ENCODE measurements at places on chromosomes 6 and 20.

DNA sequence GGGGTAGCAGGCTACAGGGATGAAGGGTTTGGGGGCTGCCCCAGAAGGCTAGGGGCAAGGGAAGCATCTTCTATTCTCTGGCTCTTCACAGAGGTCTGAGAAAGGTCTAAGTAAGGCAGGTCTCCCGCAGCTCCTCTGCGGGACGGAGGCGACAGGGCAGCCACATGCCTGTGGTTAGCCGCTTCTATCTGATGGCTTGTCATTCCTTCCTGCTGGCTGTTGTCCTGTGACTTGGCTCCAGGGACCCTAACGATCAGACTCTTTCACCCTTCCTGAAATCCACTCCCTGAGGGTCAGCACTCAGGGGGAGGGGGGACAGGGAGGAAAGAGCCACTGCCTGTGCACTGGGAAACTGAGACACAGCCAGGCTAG lies 673 bp downstream of the CST7 start:
- peak; percentile 15 for DNase-seq

DNA sequence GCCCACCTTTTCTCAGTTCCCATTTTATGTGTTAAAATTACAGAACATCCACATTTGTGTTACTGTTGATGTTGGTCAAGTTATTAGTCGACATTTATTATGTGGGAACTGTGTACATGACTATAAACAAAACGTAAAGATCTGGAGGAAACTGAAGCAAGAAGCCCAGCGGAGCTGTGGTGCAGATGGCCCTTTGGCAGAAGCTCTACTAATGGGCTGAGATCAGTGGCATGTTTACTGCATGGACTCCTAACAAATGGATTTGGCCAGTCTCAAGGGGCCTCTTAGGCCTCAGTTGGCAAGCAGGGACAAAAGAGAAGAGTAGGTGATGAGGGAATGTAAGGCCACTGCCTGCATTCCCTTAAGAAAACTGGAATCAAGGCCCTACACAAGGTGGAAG lies 282.1 kb upstream of the TCF21 start:
- no peak for DNase-seq

- no peak for DNase-seq
Observed at GRCh38 chr6:125752773-125753172, 3.3 kb downstream of the HEY2 start.

DNA sequence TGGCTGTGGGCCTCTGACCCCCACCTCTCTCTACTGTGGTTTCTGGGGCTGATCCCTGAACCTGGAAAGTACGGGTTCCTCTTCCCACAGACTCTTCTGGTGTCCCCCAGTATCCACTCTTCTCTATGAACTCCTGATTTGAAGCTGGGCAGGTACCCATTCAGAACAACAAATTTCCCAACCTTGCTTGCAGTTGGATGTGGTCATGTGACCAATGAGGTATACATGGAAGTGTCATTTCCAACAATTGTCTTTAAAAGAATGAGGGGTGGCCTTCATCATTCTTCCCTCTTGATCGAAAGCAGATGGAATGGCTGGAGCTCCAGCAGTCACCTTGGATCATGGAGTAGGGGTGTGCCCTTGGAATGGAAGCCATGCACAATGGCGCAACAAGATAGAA lies 128.0 kb upstream of the MLN start:
- DNase-seq = no peak

- no peak for DNase-seq
Observed at GRCh38 chr6:138434925-138435324, 30.9 kb downstream of the HEBP2 start.

DNA sequence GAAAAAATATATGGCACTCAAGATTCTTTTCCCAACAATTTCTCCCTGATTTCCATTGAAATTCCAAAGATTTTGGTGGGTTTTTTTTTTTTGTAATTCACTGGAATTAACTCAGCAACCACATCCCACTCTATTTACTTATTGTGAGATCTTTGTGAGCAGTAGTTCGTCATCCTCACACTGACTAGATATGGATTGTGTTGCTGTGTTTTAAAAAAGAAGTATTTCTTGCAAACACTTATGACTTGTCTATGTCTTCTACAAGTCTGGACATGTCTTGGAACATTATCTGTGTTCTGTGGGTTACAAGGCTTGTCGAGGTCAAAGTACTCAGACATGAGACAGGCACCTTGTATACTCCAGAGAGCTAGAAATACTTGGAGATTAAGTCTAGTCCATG lies 7.3 kb upstream of the TENT5A start:
- no peak for DNase-seq

- DNase-seq = no peak
Observed at GRCh38 chr6:149285626-149286025, 31.9 kb upstream of the TAB2 start.

GRCh38 chr6:5497896-5498578 lies 236.7 kb downstream of the FARS2 start:
- DNase-seq = no peak

DNA sequence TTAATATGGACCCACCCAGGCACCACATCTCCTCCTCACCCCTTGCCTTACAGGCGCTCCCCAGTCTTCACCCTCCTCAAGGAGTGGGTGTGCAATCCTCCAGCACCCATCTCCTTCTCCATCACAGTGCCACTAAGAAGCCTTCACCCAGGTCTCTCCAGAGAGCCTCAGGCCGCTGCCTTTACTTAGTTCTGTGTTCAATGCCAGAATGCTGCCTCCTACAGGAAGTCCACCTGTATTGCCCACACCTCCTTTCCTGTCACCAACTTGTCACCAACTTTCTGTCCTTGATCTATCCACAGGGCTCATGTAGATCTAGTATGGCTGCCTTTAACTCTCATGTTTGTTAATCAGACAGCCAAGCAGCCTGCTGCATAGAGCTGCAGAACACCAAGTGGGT lies 586 bp upstream of the LST1 start:
- DNase-seq = peak; percentile 49

DNA sequence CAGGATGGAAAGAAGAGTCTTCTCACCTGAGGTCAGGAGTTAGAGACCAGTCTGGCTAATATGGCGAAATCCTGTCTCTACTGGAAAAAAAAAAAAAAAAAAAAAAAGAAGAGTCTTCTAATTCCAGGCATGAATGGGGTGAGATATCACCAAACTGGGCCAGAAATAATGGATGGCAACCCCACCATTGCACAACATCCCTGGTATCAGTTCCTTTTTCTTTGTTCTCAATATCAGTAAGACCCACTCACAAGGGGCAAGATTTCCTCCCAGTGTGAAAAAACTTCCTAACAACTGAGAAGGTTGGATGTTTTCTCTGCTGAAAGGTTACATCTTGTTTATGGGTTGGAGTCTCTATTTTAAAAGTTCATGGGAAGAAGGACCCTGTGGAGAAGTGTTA lies 23.6 kb upstream of the NR2E1 start:
- no peak for DNase-seq

DNA sequence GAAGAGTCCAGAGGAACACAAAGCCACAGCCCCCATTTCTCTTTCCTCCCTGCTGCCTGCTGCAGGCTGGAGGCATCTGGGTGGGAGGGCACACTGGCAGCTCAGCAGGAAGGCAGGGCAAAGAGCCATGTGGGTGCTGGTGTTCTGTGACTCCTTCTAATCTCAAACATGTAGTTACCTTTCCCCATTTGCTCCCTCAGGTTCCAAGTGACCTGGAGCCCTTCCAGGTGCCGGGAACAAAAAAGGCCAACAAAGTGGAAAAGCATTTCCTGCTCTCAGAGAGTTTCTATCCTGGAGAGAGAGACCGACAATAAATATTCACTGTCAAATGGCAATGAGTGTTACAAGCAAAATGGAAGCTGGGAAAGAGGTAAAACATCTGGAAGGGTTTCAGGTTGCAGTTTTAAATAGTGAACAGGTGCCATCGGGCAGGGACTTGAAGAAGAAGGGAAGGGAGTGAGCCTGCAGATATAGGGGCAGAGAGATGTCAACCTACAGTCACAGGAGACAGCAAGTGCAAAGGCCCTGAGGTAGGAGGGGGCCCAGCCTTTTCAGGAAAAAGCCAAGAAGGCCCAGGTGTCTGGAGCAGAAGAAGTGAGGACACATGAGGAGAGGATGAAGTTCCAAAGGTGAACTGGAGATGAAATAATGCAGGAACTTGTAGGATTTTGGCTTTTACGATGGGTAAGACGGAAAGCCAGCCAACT lies 43.6 kb upstream of the IYD start:
- no peak for DNase-seq

DNA sequence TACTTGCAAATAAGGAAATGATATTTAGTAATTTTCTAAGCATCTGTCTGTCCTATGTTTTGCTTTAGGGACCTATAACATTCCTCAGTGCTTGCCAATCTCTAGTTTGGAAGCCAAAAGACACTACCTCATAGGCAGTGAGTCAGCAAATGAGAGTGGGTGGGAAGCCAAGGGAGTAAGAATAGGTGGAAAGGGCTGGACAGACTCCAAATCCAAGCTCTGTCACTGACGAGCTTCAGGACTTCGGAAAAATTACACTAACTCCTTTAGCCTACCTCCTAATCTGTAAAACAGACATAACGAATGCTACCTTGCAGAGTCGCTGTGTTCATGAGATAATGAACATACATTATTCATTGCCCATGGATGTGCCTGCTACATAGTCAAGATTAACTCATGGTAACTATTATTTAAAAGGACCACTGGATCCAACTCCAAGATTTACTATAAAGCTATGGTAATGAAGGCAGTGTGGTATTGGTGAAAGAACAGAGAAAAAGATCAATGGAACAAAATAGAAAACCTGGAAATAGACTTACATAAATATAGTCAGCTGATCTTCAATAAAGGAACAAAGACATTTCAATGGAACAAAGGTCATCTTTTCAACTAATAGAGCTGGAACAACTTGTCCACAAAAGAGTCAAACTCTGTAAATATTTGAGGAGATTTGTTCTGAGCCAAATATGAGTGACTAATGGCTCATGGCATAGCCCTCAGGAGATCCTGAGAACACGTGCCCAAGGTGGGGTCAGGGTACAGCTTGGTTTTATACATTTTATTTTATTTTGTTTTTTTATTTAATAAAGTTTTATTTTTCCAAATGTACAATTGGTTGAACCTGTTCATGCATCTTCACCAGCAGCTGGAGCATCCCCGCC lies 64.1 kb downstream of the FAM50B start:
- no peak for DNase-seq

GRCh38 chr6:26604026-26604425 lies 7.3 kb downstream of the ABT1 start:
- DNase-seq = no peak

DNA sequence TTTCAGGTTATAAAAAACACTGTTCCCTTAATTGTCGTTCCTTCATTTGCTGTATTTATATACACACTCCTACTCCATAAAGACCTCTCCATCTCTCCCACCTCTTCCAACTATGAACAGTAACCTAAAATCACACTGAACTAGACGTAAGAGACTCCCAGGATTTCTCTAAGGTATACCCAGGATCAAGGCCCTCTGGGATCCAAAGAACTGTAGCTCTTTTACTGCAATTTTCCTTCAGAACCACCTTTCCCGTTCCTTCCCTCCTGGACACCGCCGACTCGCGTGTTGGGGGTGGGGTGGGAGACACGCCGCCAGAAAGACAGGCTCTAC lies 680 bp downstream of the LATS1 start:
- no peak for DNase-seq

GRCh38 chr6:13866301-13866700 lies 51.9 kb upstream of the MCUR1 start:
- no peak for DNase-seq

- DNase-seq = no peak
Observed at GRCh38 chr20:48040491-48040890, 255.2 kb upstream of the SULF2 start.

- DNase-seq = no peak
Observed at GRCh38 chr6:17450397-17450796, 57.0 kb downstream of the CAP2 start.

GRCh38 chr6:43687079-43687436 lies 533 bp downstream of the MRPS18A start:
- no peak for DNase-seq

DNA sequence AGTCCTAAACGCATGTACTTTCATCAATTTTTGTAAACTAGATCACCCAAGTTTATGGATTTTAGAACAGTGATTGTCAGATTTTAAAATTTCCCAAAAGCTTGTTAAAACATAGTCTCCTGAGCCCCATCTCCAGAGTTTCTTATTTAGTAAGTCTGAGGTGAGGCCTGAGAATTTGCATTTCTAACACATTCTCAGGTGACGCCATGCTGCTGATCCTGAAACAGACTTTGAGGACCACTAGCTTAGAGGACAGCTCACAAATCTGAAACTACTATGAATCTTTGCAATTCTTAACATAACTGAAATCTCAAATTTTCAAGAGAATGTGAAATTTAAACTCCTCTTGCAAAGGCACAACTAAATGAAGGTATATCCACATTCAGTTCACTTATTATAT lies 37.8 kb upstream of the MLIP start:
- no peak for DNase-seq

DNA sequence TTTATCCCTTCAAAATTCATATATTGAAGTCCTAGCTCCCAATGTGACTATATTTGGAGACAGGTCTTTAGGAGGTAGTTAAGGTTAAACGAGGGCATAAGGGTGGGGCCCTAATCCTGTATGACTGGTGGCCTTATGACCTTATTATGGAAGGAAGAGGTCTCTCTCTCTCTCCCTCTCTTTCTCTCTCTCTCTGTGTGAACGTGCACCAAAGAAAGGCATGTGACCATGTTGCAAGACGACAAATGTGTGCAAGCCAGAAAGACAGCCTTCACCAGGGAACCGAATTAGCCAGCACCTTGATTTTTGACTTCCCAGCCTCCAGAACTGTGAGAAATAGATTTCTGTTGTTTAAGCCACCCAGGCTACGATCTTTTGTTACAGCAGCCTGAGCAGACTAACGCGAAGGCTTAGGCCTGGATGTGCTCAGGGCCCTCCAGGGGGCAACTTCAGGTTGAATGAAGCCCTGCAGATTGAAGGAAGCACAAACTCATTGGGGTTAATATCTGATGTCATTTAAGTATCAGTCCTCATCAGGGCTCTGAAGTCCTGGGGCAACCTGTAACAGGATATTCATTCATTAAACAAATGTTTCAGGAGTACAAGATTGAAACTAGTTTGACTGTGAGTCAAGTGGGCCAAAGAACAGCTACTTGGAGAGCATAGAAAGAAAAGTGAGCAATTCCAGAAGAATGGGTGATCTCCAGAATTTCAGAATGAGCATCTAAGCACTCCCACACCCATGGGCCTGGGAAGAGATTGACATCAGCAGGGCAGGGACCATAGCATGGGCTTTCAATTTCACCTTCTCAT lies 157.4 kb upstream of the TNFAIP3 start:
- DNase-seq = peak; percentile 59

DNA sequence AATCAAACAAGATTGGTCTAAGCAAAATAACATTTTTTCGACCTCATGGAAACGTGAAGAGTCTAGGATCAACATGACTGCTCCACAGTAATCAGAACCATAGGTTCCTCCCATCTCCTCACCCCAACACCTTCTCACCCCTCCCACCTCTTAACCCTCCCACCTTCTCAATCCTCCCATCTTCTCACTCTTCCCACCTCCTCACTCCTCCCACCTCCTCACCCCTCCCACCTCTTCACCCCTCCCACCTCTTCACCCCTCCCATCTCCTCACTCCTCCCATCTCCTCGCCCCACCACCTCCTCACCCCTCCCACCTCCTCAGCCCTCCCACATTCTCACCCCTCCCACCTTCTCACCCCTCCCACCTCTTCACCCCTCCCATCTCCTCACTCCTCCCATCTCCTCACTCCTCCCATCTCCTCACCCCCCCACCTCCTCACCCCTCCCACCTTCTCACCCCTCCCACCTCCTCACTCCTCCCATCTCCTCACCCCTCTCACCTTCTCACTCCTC lies 567.4 kb downstream of the C6orf118 start:
- DNase-seq = no peak

- no peak for DNase-seq
Observed at GRCh38 chr20:32437391-32438074, 79.4 kb downstream of the ASXL1 start.

GRCh38 chr20:41408986-41409385 lies 42.4 kb upstream of the EMILIN3 start:
- DNase-seq = no peak

- DNase-seq = no peak
Observed at GRCh38 chr6:141677598-141678211, 455.0 kb upstream of the GJE1 start.

Data from stimulated activated CD4-positive, alpha-beta T cell treated with anti-CD3 and anti-CD28 coated beads, Interleukin-4, amount 100 ng/mL, for 24 hours (primary cell).